ENCODE measurements at places on chromosomes 7 and 10. TPM values are rescaled to one million over a fixed set of nuclear protein-coding genes. Genes with fewer than 3 reads are reported as not detected.

LIPJ gene
- 0.05 TPM for polyA plus RNA-seq

BTBD16 gene
- polyA plus RNA-seq, result 0.39 TPM

STAG3 gene
- 25.7 TPM for polyA plus RNA-seq

FKBP6 gene
- polyA plus RNA-seq, result 0.12 TPM

SPAM1 gene
- polyA plus RNA-seq, result not detected

EPDR1 gene
- polyA plus RNA-seq, result 102 TPM

PTPN20 gene
- 1.2 TPM for polyA plus RNA-seq

SORBS1 gene
- polyA plus RNA-seq, result 72.6 TPM

GIMAP6 gene
- 15.3 TPM for polyA plus RNA-seq

MRC1 gene
- 13.7 TPM for polyA plus RNA-seq

CALML5 gene
- polyA plus RNA-seq, result 0.99 TPM

OR13A1 gene
- not detected for polyA plus RNA-seq

MAPK8 gene
- polyA plus RNA-seq, result 38.8 TPM

RTKN2 gene
- 3.6 TPM for polyA plus RNA-seq

PAX2 gene
- polyA plus RNA-seq, result not detected

All from hindlimb muscle (tissue), 1 donor.